Heart left ventricle (tissue), 16 donors: ENCODE measurements at places on chromosomes 2 and 18. TPM values are rescaled to one million over a fixed set of nuclear protein-coding genes. Genes with fewer than 3 reads are reported as not detected.

GRCh38 chr2:191266201-191266600 lies 21.0 kb downstream of the MYO1B start:
- no peak for DNase-seq

DNA sequence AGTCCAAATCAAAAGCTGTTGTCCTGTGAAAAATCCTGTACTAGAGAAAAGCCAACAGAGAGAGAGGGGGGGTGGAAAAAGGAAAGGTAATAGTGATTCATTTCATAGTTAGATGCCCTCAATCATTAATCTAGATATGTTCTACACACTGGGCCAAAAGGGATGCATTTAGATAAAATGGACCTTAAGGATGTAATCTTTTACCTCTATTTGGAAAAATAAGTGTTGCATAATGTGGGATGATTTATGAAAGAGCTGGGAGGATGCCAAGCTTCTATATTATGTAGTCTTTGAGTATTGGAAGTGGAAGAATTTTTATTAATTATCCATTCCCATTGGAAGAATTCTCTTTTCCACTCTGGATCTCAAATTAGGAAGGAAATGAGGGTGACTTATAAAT lies 480.5 kb upstream of the ZEB2 start:
- no peak for DNase-seq

DNA sequence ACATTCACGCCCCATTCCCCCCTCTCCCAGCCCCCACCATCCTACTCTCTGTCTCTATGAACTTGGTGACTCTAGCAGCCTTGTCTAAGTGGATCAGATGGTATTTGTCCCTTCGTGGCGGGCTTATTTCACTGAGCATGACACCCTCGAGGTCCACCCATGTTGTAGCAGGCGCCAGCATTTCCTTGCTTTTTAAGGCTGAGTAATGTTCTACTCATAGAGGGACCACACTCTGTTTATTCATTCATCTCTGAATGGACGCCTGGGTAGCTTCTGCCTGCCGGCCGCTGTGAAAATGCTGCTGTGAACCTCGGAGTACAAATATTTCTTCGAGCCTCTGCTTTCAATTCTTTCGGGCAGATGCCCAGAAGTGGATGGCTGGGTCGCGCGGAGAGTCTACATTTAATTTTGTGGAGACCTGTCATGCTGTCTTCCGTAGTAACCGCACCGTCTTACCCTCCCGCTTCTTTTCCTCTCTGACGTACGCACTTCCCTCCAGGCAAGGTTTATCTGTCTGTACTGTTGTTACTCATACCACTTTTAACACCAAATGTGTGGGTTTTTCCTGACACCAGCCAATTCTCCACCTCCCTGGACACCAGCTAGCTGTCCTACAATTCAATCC lies 5.6 kb downstream of the CROCC2 start:
- DNase-seq = no peak

The CLEC4F gene
- total RNA-seq = 0.16 TPM

The RAPGEF4 gene
- total RNA-seq = 21.2 TPM
